ENCODE measurements at places on chromosomes 7 and 10. TPM values are rescaled to one million over a fixed set of nuclear protein-coding genes. Genes with fewer than 3 reads are reported as not detected.

DNA sequence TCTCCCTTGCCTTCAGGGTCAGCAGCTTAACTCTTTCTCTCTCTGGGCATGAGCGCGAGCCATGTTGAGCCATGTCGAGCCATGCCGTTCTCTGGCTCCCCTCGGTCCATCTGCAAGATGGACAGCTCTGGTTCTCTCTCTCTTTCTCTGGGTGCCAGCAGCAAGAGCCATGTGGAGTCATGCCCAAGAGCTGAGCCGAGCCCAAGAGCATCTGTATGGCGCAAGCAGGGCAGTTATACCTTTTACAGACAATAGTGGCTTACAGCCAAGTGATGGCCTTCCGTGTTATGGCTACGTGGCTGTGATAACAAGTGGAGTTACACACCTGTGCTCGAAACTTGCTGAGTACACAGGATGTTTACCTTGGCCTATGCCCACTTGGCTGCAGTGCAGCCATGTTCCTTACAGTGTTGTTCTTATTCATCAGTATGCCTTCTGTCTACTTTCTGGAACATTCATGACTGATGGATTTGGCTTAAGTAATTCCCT, 327.7 kb downstream of the GLRX3 start:
- DNase-seq: no peak

GRCh38 chr7:22669692-22670421, 57.1 kb upstream of the IL6 start:
- no peak for DNase-seq

- DNase-seq: no peak
Measured at GRCh38 chr7:135430626-135431025, 79.3 kb downstream of the CNOT4 start.

GRCh38 chr10:111113961-111114757, 37.3 kb downstream of the ADRA2A start:
- DNase-seq: no peak

C10orf53 gene
- polyA plus RNA-seq: not detected

TAS2R5 gene
- polyA plus RNA-seq: not detected

MARCHF5 gene
- 28.4 TPM for polyA plus RNA-seq

LRRC4 gene
- 0.08 TPM for polyA plus RNA-seq

All from immature natural killer cell (primary cell).